ENCODE measurements at places on chromosomes 1 and 21. TPM values are rescaled to one million over a fixed set of nuclear protein-coding genes. Genes with fewer than 3 reads are reported as not detected.

Gene HES5
- total RNA-seq, result 0.49 TPM

Gene TMEM269
- total RNA-seq, result 0.81 TPM

Gene KLHDC8A
- total RNA-seq, result not detected

Gene NUP210L
- 0.14 TPM for total RNA-seq

Gene RIPPLY3
- 0.26 TPM for total RNA-seq

Gene LRRC38
- total RNA-seq, result not detected

Data from activated T-cell treated with anti-CD3 and anti-CD28 coated beads, Interleukin-2, amount 50 U/mL, for 72 hours (primary cell).